Iris pigment epithelial cell (primary cell): ENCODE measurements at places on chromosomes 6 and 20.
A peak's percentile ranks its signal among the peaks of the same experiment; 100 is the strongest.

DNA sequence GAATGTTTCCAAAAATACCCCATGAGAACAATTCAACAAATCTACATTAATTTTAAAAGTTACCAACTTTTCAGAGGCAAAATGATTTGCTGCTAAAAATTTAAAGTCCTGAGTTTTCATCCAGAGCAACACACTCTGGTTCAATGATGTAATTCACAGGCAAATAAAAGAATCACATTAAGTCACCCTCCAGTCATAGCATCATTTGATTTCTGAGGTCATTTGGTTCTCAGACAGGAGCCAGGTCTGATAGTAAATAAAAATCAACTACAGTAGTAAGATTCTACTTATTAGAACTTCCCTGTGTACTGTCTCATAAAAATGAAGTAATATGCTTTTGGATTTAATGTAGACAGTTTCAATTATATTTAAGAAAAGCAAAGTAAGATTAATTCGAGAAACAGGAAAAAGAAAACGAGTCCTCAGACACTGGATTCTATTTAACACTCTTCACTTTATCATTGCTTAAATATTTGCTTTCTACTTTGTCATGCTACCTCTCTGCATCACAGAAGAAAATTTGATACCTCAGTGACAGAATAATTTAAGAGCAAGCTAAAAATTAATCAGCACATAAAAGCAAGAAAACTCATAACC, 25.8 kb downstream of the MAP7 start:
- no peak for DNase-seq

DNA sequence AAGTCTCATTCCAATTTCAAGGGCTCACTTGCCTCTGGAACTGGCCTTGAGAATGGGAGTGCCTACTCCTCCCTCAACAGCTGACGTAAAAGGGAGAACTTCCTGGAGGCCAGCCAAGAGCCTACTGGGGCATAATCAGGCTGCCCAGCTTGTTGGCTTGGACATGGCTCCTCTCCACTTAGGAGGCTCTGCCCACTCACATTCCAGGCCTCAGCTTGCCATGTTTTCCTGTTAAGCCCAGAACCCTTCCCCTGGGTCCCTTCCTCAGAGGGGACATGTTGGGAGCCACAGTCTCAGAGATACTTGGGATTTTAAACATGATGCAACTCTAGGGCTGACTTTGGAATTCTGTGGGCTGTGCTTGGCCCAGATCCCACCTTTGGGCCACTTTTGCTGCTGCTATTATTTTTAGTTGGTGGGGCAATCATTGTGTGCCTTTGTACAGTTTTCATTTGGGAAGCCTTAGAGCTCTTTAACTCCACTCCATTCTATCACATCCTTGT, 31.5 kb upstream of the ADTRP start:
- DNase-seq, result peak; percentile 73

- peak; percentile 25 for DNase-seq
Observed at GRCh38 chr6:106431972-106432371, 71.5 kb downstream of the CRYBG1 start.

DNA sequence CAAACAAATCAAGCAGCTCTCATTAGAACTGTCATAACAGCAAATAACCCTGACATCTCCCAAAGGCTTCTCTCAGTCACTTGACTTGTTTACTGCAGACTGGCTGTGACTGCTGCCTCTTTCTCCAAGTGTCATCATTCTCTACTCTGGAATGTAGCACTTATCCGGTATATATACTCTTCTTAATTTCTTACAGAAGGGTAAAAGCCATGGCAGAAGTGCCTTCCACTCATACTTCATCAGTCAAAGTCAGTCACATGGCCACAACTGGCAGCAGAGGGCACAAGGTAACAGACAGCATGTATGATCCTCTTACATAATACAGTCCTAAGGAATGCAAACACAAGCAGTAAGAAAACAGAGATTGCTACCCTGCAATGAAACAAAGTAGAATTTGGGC, 9.3 kb downstream of the NAPB start:
- peak; percentile 18 for DNase-seq

DNA sequence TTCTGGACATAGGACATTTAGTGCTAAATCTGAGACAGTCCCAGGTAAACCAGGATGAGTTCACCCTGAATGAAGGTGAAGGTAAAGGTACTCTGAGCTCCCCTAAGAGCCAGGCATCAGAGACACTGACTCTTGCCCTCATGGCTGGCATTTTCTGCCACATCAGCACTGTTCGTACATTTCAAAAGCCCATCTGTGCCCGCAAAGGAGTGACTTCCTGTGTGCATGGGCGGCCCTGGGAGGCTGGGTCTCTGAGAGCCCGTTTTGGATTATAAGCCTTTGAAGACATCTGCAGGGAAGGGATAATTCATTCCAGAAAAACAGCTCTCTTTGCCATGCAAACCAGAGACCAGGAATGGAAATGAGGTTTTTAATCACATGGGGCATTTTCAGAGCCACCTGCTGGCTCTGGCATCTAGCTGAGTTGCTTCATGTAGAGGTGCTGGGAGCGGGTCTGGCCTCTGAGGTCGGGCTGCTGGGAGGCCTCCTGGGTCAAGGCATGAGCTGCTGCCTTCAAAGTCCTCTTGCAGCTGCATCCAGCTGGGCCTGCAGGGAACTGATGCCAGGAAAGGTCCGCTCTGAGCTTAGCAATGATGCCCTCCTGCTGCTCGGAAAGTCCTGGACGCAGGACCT, 348.3 kb downstream of the DHX35 start:
- no peak for DNase-seq

DNA sequence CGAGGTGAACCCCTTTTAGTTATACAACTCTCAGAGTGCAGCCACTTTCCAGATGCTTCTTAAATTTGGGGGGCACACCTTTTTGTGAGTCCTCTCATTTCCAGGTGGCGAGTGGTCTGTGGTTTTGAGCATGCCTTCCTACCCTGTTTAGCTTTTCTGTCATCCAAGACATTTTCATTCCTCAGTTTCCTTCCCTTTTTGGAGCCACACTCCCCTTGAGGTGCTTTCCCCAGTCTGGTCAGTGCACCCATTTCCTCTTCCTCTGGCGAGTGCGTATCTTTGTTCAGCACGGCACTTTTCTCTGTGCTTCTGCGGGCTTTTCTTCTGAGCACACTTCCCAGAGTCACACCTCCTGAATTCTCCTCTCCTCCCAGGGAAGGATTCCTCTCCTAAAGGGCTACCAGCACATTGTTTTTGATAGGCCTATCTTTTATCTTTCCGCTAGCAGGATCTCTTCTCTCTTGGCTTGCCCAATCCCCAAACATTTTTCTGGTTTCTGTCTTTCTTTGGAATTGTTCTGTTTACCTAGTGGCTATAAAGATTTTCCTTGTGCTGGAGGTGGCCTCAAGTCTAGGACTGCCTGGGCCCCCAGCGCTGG, 1.4 kb downstream of the PHF20 start:
- DNase-seq, result peak; percentile 17

- peak; percentile 9 for DNase-seq
Observed at GRCh38 chr20:48736231-48736630, 91.6 kb downstream of the PREX1 start.

DNA sequence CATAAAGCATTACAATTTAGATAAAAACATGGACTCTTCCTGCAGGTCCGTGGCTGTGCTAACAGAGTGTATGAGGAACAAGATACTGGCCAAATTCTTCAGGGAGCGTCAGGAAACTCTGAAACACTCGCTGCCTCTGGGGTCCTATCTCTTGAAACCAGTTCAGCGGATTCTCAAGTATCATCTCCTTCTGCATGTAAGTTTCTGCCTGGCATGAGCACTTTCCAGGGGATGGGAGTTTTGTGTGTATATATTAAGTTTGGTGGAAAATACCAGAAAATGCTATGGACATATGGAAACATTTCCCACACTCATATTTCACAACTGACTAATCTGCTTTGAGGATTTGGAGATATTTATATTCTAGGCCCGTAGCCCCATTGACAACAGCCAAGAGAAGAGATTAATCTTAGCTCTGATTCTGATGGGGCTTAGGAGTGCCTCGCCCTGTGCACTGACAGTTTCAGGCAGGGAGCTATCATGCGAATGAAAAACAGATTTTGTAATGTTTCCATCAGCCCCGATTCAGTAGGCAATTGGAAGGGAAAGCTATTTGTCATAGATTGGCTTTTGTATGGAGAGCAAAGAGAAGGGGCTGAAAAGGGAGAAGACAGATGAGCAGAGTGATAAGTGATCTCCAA, 64.7 kb upstream of the MTHFD1L start:
- DNase-seq, result no peak

- DNase-seq, result no peak
Observed at GRCh38 chr6:104166055-104166668, 693.6 kb downstream of the HACE1 start.

DNA sequence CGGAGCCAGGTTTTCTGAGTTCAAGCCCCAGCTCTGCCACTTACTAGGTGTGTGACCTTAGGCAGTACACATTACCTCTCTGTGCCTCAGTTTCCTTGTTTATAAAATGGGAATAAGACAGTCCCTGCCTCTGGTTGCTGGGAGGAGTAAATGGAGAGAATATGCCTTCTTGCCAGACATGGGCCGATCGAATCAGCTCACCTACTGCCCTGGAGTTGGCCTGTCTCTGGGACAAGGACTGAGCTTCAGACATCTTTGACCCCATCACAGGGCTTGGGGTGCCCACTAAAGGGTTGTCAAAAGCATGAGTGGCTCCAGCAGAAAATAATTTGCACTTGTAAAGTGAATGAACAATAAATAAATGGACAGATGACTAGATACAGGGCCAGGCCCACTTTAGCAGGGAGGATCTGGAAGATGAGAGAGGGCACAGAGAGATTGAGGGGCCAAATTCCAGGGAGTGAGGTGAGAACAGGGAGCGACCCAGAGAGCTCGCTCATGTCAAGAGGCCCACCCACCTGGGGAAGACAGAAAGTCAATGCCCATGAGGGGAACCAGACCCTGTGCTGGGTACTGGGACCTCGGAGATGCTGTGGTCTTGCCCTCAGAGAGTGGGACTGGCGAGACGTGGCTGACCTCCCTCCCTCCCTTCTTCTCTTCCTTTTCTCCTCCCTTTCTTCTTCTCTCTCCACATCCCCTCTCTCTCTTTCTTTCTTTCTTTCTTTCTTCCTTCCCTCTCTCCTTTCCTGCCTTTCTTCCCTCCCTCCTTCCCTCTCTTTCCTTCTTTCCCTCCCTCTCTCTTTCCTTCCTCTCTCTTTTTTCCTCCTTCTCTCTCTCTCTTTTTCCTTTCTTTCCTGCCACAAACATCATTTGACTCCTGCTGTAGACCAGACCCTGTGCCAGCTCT, 3.9 kb upstream of the BPIFA2 start:
- no peak for DNase-seq

GRCh38 chr20:57092112-57092899, 174.1 kb downstream of the BMP7 start:
- peak; percentile 35 for DNase-seq

DNA sequence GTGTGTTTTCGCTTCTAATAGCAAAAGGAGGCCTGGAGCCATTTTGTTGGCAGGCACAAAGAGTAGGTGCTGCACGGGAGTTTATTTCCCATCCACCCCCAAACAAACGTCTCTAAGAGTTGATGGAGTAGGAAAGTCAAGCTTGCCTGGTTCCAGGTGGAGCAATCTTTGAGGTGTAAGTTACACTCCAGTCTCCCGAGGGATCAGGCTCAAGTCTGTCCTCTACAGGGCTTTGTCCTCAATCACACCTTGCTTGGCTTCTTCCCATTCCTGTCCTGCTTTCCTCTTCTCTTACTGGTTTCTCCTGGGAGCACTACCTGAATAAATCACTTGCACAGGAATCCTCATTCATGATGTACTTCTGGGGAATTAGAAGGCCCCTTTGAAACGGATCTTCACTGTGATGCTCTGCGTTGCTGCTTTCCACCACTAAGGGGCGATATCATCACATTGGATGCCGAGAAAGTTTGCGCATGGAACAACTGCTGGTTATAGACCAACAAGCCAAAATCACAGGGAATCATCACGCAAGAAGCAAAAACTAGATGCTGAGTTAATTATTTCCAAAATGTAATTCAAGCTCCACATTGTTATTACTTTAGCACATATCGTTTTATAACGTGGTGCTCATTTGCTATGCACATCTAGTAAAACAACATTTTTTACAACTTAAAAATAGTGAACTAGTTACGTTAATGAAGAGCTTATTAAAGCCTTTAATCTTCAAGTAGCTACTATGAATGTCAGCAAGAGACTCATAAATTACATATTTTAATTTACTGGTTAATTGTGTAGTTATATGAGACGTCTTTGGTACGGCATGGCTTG, 156.8 kb downstream of the DNAH8 start:
- DNase-seq, result peak; percentile 49

GRCh38 chr6:38445336-38445735, 194.4 kb downstream of the BTBD9 start:
- peak; percentile 60 for DNase-seq

DNA sequence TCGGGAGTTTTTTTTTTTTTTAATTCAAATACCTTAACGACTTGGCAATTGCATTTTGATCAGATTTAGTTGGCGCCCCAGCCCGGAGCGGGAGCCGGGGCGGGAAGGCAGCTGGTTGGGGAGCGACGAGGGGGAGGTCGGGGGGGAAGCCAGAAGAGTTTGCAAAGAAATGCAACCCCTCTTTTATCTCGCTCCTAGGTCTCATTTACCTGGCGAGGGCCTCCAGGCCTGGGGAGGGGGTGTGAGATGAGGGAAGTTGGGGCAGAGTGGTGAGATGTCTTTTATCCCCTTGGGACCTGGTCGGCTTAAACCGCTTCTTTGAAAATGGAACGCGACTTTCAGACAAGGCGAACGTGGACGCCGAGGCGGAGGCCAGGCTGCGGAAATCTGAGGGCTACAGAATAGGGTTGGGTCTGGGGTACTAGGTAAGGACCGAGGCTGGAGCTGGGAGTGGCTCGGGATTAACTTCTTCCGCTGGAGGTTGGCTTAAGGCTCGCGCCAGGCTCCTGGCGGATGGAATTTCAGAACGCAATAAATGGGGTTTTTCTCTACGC, 40.3 kb downstream of the NCR2 start:
- DNase-seq, result no peak

GRCh38 chr20:60334911-60335310, 376.7 kb downstream of the CDH26 start:
- DNase-seq, result no peak

GRCh38 chr6:16713597-16713996, 47.7 kb downstream of the ATXN1 start:
- DNase-seq, result no peak

DNA sequence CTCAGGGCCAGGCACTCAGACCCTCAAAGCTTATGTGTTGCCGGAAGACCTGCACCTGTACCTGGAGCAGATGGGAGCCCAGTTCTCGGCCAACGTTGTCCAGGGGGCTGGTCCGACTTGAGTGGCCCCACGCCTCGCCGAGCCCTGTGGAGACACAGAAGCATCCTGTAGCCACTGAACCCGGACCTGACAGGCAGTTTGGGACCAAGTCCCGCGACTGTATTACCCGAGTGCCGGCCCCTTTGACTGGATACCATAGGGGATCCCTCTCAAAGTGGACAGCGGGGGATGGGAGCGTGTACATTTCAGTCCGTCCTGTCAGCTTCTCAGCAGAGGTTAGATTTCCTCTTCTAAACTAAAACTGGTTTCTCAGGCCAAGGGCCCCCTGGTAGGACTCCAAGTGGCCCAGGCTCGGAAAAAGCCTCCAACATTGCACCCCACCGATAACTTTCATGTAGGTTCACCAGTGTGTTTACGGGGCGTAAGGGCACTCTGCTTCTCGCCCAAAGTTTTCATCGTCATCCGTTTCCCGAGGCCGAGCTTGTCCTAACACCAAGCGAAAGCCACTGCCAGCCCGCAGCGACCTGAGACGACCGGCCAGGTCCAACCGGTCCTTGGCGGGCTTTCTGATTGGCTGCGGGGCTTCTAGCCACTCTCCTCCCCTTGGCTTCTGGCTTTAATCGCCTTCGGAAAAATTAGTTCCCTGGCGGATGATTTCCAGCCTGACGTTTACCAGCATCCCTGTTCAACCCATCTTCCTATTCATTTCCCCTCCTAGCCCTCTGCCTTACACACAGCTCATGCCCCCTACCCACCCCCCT, 10.8 kb downstream of the SIM1 start:
- DNase-seq, result no peak
